PC-3 (cell line): ENCODE measurements at places on chromosomes 6 and 20. TPM values are rescaled to one million over a fixed set of nuclear protein-coding genes. Genes with fewer than 3 reads are reported as not detected.

GRCh38 chr6:62797190-62797589 is 414.1 kb upstream of the FKBP1C start:
- DNase-seq, result no peak

GRCh38 chr6:39300739-39301138 is 13.5 kb downstream of the KCNK17 start:
- DNase-seq, result no peak

DNA sequence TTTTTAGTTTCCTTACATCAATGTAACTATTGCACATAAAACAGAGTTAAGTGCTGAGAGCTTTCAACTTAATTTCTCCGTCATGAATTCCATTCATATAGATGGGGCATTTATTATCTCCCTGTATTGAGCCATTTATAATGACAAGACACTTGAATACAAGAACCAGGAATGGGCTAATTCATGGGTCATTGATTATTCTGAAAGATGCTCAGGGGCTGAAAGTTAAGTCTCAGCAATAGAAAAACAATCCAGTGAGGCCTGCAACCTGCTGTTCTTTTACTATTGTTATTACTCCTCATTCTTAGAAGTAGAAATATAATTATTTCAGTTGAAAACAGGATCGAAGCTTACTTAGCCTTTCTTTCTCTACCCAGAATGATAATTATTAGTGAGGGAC is 307.7 kb downstream of the MMUT start:
- no peak for DNase-seq

GRCh38 chr6:150417899-150418826 is 49.4 kb downstream of the IYD start:
- peak; percentile 86 for DNase-seq

- DNase-seq, result no peak
Observed at GRCh38 chr6:20365456-20365855, 36.2 kb upstream of the E2F3 start.

- no peak for DNase-seq
Observed at GRCh38 chr6:39815356-39815755, 23.2 kb downstream of the DAAM2 start.

TEAD3 gene
- 9.2 and 15.4 TPM in 2 replicates for total RNA-seq
